ENCODE measurements at places on chromosomes 3 and 15.

DNA sequence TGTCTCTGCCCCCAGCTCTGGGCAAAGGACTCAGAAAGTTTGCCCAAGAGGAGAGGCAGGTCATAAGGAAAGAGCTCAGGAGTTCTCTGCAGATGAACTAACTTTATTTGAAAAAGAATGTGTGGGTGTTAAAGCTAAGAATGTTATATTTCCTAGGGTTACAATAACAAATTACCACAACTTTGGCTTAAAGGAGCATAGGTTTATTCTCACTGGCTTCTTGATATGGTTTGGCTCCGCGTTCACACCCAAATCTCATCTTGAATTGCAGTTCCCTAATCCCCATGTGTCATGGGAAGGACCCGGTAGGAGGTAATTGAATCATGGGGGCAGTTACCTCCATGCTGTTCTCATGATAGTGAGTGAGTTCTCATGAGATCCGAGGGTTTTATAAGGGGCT lies 383.7 kb upstream of the CFAP20DC start:
- DNase-seq: no peak

- no peak for DNase-seq
These were observed 40.0 kb upstream of the TEX9 start for GRCh38 chr15:56325186-56325585.

DNA sequence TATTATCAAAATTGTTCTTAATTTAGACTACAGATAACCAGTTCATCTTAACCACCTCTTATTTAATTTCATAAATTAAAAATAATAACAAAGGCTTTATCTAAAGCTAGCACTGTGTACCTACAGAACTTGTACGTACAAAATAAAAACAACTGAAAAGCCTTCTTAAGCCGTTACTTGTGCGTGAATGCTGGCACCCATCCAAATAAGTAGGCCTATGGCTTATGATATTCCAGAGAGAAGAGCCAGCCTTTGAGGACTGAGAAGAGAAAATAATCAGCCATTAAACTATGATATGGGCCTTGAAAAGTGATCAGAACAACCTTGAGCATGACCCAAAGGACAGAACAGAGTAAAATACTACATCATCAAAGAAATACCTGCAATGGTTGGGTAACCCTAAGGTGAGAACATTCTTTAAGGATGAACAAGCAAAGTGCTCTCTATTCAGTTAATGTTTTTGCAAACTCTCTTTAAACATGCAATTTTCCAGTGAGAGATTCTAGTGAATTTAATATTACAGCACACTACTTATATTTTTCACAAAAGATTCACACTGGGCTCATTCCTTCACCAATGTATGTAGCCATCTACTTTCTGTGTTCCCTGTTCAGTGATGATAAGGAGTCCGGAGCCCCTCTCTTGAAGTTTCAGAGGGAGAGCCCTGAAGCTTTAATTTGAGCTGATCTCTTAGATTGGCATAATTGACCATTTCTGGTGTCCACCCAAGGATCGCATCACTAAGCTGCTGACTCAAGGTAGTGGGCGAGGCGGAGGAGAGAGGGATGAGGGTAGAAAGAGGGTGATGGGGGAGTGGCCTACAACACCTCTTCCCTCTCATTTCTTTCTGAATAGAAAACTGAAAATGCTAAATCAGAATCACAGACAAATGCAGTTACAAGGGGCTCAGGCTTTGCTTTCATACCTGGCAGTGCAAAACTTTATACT lies 7.7 kb upstream of the ACTC1 start:
- DNase-seq: no peak

DNA sequence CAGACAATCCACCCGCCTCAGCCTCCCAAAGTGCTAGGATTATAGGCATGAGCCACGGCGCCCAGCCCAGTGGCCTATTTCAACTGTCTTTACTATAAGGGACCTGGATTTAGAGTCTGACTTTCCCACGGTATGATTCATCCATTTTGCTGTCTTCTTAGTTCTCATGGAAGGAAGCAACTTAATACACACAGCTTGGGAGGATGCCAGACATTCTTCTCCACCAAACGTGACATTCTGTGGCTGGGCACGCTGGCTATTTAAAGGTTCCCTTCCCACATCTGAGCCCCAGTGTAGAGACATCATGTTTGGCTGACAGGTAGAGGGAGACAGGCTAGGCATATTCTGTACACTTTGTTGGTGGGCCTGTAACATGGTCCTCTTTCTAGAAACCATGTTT lies 26.2 kb downstream of the FAM43A start:
- no peak for DNase-seq

DNA sequence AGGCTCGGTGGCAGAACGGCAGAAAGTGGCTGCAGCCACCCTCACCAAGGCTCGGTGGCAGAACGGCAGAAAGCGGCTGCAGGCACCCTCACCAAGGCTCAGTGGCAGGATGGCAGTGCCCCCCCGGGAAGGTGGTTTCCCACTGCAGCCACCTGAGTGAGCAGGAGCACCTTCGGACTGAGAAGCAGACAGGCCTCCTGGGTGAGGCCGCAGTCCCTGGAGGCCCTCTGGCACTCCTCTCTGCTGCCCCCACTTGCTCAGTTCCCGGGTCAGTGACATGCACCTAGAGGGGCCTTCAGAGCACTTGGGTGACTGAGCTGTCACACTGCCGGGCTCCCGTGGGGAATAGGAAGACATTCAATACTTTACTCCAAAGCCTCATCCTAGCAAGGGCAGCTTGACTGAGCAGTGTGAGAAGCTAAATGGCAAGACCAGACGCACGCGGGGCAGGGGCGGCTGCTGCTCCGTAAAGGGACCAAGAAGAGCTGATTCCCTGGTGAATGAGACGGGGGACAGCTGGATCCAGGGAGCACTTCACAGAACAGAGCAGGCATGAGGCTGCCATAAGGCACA lies 62.7 kb downstream of the PCSK6 start:
- no peak for DNase-seq

GRCh38 chr15:56353740-56354139 lies 11.5 kb upstream of the TEX9 start:
- no peak for DNase-seq

DNA sequence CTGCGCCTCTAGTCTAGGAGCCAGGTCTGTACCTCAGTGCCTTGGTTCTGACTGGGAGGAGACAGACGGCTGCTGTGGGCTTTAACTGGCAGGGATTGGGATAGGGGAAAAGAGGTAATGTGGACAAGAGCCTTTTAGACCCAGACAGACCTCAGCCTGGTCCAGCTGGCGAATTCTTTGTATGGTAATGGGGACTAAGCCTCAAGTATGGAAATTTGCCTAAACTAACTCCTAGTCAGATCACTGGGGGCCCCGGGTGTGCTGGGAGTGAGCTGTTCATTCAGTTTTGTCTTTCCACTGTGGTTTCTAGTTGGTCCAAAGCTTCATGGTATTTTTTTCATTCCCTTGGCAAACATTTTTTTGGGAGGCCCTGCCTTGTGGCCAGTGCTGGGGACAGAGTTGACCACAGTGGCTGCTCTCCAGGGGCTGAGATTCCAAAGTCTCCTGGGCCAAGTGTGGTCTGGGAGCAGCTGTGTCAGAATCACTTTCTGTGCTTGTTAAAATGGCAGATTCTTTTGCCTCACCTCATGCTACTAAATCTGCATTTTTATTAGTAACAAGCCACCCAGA lies 261.4 kb upstream of the C2CD4B start:
- no peak for DNase-seq

DNA sequence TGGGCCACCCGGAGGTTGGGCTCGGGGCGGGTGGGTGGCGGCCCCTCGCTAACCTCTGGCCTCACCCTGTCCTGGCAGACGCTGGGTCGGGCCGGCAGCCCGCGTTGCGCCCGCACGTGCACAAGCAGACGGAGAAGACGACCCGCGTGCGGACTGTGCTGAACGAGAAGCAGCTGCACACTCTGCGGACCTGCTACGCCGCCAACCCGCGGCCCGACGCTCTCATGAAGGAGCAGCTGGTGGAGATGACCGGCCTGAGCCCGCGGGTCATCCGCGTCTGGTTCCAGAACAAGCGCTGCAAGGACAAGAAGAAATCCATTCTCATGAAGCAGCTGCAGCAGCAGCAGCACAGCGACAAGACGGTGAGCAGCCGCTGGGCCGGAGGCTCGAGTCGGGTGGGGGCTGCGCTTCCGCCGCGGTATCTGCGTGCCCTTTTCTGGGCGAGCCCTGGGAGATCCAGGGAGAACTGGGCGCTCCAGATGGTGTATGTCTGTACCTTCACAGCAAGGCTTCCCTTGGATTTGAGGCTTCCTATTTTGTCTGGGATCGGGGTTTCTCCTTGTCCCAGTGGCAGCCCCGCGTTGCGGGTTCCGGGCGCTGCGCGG lies 3.7 kb downstream of the ISL2 start:
- no peak for DNase-seq

GRCh38 chr3:167304077-167304476 lies 76.0 kb downstream of the ZBBX start:
- no peak for DNase-seq

DNA sequence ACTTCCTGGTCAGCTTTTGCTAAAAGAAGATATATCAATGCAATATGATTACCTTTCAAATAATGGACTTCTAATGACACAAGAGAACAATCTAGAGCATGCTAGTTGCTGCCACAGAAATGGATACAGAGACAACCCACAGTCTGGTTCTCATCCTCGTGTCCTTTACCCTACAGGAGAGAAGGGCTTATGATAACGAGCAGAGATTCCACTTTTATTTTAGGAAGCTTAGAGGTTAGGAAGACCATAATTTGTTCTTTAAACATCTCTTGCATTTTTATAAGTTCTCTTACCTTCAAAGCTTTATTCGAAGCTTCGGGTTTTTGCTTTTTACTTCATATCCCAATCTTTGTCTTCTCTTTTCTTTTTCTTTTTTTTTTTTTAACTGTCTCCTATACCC lies 39.1 kb downstream of the FILIP1L start:
- DNase-seq: no peak

DNA sequence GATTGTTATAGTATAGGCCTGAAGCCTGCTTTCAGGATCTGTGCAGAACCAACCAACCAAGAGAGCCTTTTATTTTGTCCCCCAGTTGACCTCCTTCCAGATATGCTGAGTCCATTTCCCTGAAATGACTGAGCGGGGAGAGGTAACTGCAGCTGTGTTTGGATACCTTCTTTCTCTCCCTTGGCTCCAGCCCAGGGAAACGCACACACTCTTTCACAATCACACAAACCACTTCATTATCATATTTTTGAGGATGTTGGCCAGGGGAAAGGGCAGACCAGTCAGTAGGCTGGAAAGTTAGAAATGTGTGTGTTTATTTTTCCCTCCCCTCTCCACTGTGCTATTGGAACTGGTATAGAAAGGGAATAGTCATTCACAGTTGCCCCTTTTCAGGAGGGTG lies 417.7 kb upstream of the TBL1XR1 start:
- DNase-seq: no peak

DNA sequence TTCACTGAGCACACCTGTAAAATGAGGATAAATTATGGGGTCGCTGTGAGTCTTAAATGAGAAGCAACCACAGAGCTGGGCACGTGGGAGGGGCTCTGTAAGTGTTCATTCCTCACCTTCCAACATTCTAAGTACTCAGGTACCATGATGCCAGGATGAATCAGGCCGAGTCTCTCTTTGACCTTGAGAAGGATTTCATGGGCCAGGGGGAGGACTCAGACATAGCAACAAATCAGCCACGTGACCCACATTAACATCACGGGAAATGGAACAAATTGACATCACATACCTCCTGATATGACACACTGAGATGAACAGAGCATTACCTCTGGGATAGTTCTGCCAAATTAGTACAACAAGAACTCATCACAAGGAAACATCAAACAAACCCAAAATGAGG lies 35.2 kb upstream of the USP3 start:
- no peak for DNase-seq

DNA sequence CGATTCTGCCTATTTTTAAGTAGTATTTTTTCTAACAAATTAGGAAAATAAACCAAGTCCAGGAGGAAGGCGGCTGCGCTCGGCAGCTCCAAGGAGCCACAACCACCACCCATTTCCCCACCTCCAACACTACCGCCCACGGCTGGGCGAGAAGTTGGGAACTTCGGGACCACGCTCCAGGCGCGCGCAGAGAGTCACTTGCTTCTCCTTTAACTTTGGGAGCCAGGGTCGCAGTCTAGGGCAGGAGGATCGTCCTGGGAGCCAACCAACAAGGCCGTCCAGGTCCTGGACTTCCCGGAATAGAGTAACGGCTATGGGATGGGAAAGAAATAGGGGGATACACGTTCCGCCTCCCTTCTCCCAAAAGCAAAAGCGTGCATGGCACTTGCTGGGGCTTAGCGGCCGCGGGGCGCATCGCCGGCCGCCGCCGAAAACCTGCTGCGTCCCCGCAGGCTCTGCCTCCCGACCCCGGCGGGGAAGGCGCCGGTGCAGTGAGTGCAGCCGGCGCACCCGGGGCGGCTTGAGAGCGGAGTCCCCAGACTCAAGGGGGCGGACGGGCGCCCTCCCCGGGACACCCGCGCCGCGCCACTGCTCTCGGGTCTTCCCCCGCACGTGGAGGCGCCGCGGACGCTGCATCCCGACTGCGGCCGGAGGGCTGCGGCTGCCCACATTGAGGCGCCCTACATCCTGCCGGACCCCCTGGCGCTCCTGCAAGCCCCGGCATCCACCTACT lies 699 bp downstream of the MEGF11 start:
- DNase-seq: no peak

GRCh38 chr3:149832086-149832485 lies 19.1 kb downstream of the RNF13 start:
- DNase-seq: no peak

GRCh38 chr3:46337911-46338310 lies 16.0 kb upstream of the CCR2 start:
- no peak for DNase-seq

DNA sequence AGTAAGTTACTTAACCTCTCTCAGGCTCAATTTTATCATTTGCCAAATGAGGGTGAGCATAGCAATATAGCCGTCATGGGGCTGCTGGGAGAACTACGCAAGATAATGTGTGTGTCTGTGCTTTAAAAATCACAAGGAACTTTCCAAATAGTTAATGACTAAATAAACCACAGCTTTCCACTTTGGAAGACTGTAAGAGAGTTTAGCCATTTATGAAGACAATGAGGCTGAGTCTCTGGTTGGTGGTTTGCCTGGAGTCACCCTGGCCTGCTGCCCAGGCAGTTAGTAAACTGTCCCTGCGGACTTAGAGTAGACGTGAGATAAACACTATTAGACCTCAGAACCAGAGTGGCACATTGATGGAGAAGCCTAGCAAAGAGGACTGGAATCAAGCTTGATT lies 357.7 kb downstream of the CLSTN2 start:
- no peak for DNase-seq

GRCh38 chr15:99432271-99433025 lies 133.3 kb upstream of the MEF2A start:
- no peak for DNase-seq

DNA sequence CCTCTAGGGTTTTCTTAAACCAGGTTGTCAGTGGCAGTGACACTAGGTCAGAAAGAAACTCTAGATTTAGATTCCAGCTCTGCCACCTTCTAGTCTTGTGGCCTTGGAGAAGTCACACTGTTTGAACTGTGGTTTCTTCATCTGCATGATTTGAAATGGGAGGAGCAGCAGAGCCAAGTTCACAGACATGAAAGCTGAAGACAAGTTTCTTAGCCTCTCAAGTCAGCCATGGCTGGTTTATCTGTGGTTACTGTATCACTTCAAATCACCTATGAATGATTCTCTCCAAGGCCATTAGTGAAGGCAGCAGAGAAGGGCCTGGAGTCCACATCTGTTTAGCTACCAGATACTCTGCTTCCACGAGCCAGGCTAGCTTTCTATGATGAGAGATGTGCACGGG lies 15.6 kb downstream of the CLEC3B start:
- DNase-seq: no peak

All from effector CD4-positive, alpha-beta T cell (primary cell).